ENCODE measurements at places on chromosomes 7 and 10.

DNA sequence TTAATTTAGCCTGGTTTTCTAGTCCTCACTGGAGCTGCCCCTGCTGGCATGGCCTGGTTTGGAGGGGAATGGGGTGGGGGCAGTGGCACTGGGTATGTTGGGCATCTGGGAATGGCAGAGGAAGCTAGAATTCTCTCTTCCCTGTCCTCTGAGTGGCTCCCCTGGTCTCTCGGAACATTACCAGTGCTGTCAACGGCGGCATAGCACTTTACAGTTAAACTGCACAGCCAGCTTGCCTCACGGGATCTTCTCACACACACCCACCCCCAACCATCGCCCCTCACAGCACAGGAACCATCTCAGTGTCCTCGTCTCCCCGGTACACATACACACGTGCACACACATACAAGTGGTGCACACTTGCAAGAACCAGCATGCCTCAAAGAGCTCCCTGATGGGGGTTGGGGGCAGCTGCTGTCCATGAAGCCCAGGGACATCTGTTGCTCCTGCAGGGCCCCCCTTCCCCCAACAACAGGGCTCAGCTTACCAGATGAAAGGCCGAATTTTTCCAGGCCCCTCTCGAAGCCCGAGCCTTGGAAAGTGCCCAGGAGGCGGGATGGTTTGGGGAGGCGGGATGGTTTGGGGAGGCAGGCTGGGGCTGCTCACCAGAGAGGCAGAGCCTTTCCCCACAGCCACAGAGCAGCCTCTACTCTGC lies 41.0 kb downstream of the TSPAN15 start:
- peak; percentile 32 for DNase-seq

DNA sequence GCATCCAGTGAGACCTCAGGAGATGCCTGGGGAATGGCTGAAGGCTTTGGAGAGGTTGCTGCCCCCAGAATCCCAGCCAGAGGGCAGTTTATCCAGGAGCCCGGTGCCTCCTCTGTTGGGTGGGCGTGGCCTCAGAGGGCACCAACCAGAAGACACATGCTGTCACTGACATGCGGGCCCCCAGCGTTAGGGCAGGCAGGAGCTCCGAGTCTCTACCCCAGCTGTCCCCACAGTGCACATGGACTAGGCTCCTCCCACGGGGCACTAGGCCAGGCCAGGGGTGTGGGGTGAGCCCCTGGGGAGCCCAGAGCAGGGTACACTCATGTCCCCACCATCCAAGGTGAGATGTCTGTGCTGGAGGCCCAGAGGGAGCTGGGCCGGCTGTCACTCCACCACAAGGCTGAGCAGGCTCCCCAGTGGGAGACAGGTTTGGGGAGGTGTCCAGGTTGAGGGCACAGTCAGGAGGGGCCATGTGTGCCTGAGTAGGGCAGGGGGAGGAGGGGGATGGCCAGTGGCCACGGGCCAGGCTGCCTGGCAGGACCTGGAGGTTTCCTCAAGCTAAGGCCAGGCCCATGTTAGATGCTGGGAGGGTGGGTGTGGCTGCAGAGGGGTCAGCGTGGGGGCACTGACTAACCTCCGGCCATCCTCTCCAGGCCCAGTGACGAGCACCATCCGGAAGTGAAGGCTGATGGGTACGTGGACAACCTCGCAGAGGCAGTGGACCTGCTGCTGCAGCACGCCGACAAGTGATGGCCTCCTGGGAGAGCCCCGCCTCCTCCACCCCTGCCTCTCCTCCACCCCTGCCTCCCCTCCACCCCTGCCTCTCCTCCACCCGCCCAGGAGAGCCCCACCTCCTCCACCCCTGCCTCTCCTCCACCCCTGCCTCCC lies 131.3 kb downstream of the FAM53B start:
- DNase-seq, result no peak

DNA sequence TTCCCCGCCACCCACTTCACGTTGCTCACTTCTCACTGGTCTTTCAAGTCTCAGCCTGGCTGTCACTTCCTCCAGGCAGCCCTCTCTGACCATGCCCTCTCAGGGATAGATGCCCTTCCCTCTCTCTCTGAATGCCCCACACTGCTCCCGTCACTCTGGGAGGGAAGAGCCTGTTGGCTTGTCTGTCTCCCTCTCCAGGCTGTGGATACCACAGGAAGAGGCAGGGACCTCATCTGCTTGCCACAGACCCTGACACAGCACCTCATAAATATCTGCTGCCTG lies 93.1 kb downstream of the OAT start:
- DNase-seq, result no peak

DNA sequence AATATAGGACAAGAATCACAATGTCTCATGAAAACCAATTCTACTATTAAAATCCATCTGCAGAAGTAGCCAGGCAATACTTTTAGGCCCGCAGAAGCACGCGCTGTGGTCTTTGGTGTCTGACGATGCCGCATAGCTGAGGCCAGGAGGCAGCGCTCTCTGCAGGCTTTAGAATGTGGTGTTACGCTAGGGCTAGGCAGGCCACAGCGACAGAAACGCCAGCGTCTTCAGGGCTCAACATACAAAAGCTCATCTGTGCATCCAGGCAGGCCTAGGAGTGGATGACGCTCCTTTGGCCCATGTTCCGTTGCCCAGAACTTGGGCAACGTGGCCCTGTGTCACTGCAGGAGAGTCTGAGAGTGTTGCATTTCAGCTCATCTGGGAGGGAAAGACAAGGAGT lies 601.1 kb upstream of the FOXK1 start:
- DNase-seq, result no peak

- no peak for DNase-seq
These were observed 107.5 kb upstream of the JCAD start for GRCh38 chr10:30166929-30167328.

GRCh38 chr7:43108255-43109011 lies 4.0 kb upstream of the HECW1 start:
- peak; percentile 54 for DNase-seq

All from midbrain (tissue), 1 donor.